ENCODE measurements at places on chromosomes 7 and 10.

DNA sequence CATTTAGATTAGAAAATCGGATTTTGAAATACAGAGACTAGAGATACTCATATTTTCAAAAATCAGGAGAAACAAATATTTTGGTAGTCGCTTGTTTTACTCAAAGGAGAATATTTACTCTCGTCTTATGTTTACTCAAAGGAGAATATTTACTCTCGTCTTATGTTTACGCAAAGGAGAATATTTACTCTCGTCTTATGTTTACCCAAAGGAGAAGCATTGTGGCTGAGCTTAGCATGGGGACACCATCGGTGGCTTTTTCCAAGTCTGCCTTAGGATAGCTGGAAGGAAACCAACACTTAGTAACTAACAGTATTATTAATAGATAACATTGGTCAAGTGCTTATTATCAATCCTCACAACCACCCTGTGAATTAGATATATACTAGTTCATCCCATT is 71.8 kb downstream of the SNX10 start:
- DNase-seq = peak; percentile 75

- DNase-seq = no peak
Observed at GRCh38 chr7:114988755-114989375, 67.0 kb downstream of the MDFIC start.

GRCh38 chr7:12661581-12661980 is 25.9 kb upstream of the ARL4A start:
- DNase-seq = no peak

DNA sequence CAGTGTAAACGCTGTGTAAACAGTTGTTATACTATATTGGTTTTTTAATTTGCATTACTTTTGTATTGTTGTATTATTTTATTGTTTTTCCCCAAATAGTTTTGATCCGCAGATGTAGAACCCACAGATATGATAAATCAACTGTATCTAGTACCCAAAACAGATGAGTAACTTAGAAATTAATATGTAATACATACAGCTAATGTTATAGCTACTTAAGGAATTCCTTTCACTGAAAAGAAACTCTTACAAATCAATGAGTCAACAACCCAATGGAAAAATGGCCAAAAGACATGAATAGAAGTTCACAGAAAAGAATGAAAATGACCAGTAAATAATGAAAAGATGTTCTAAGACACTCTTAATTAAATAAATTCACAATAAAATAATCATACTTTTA is 32.3 kb upstream of the ARL4A start:
- no peak for DNase-seq

GRCh38 chr10:5684971-5685763 is 529 bp downstream of the TASOR2 start:
- peak; percentile 37 for DNase-seq

- no peak for DNase-seq
Observed at GRCh38 chr7:22771194-22771871, 44.3 kb downstream of the IL6 start.

DNA sequence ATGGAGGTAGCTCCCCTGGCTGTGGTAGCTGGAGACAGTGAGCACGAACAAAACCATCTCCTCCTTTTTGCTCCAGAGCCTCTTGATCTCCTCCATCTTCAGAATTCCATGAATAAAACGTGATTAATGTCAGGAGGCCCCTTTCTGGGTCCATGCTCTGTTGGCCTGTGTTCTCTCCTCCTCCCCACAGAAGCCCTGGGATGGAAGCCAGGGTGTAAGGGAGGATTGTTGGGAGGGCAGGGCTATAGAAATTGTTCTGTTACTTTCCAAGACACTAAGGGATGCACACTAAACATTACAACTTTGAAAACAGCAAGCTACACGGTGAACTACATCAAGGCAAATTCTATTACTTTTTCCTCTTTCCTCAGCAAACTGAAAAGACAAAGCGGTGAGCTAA is 96.3 kb downstream of the RNF216 start:
- no peak for DNase-seq

GRCh38 chr10:107971411-107971810 is 806.9 kb upstream of the SORCS1 start:
- DNase-seq = no peak

GRCh38 chr10:64102916-64103315 is 581.7 kb downstream of the REEP3 start:
- no peak for DNase-seq
